Liver (tissue), 10 donors: ENCODE measurements at places on chromosomes 3 and 15. TPM values are rescaled to one million over a fixed set of nuclear protein-coding genes. Genes with fewer than 3 reads are reported as not detected.

DNA sequence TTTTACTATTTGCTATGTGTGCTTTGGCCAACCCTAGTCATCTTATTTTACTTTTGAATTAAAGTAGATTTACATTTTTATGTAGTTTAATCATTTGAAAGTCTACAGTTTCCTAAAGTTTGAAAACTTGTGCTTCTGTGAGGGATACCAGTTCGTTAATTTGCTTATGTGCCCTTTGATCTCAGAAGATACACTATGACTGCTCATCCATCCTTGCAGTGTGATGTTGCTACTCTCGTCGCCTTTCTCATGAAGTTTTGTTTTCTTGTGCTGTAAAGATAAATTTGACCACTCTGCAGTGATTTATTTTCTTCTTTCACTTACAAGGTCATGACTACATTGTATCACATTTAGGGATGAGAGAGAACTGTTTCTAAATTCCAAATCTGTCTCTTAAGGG lies 16.3 kb downstream of the SNRPN start:
- H3K27me3 ChIP-seq: no peaks in the 10 kb centered on the region
- H3K27ac ChIP-seq: no peak overlapping the region
- no peak overlapping the region for H3K4me3 ChIP-seq

DNA sequence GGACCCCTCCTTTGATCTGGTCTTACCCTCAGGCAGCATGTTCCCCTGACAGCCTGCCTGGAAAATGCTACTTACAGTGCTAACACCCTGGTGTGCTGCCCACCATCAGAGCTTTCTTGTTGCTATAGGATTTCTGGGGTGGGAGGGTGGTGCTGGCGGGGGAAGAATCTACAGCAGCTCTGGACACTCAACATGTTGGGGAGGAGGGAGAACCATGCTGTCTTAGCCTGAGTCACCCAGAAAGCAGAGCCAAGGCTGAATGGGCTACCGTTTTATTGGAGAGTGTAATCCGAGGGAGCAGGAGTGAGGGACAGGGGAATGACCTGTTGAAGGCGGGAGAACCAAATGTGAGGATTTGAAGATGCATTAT lies 45.6 kb downstream of the MFSD1 start:
- DNase-seq: no peak
- no peak overlapping the region for H3K27ac ChIP-seq
- no peaks in the 10 kb centered on the region for H3K27me3 ChIP-seq
- no peak overlapping the region for H3K4me3 ChIP-seq

GRCh38 chr3:76497636-76498035 lies 542.3 kb upstream of the ROBO2 start:
- no peak overlapping the region for H3K27ac ChIP-seq
- no peaks in the 10 kb centered on the region for H3K27me3 ChIP-seq
- no peaks in the 10 kb centered on the region for H3K36me3 ChIP-seq

DNA sequence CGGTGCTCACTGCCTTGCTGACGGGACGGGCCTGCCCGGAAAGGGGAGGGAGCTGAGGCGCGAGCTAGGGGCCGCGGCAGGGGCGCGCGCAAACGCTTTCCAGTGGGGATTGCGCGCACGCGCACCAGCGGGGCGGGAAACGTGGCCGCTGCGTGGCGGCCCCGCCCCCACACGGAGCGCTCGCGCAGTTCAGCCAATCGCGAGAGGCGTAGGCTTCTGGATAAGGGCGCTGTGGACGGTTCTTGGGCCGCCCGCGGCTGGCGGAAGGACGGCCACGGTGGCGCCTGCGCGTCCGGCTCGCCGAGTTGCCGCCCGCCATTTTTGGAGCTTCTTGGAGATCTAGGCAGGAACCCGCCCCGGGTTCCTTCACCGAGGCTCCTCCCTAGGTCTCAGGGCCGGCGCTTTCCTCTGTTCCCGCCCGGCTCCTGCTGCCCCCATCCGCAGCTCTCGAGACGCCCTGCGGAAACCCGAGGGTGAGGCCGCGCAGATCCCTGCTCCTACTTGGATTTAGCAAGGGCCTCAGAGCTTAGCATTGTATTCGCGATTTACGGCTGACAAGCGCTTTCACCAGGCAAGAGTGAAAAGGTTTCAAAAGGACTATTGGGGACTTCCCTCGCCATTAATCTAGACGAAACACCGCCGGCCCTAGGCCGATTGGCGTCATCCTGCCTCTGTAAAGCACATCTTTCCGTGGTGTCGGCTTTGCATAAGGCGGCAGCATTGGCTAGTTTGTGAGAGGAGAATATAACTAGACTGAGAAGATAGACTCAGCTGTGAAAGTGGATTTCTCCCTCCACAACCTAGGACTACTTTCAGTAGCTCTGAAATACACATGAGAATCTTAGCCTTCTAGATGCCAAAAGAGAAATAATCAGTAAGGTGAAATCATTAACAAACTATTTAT lies 496 bp upstream of the STAG1 start:
- H3K27me3 ChIP-seq: no peaks in the 10 kb centered on the region
- peaks cover 22% of the 10 kb centered on the region for H3K4me1 ChIP-seq
- peak; percentile 99 for DNase-seq
- H3K36me3 ChIP-seq: no peaks in the 10 kb centered on the region

The ATP10A gene
- total RNA-seq: 0.51 TPM

The GOLGA6L4 gene
- 1.3 TPM for total RNA-seq

The EPB42 gene
- 247 TPM for total RNA-seq
